Vagina (tissue), 2 donors: ENCODE measurements at places on chromosomes 16 and 17.

- no peak for DNase-seq
Measured at GRCh38 chr17:81093619-81094508, 58.9 kb downstream of the BAIAP2 start.

- no peak for DNase-seq
Measured at GRCh38 chr17:38322156-38322779, 21.5 kb downstream of the GPR179 start.

DNA sequence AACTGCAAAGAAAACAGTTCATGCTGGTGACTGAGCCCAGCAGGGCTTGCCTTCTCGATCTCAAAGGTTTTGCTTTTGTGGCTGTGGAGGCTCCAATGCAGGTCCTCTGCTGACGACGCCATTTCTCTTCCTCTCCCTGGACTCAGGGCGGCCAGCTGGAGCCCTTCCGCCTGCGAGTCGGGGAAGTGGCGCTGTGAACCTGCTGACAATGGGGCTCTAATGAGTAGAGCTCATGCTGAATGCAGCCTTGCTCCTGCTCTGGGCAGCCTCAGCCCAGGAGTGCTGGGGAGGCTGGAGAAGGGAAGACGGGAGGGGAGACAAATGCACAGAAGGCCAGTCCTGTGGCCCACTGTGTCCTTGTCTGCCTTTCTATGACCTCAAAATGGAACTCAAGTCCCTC lies 43.8 kb downstream of the VAC14 start:
- DNase-seq: no peak

- no peak for DNase-seq
Measured at GRCh38 chr17:77884019-77884418, 74.5 kb upstream of the TNRC6C start.

DNA sequence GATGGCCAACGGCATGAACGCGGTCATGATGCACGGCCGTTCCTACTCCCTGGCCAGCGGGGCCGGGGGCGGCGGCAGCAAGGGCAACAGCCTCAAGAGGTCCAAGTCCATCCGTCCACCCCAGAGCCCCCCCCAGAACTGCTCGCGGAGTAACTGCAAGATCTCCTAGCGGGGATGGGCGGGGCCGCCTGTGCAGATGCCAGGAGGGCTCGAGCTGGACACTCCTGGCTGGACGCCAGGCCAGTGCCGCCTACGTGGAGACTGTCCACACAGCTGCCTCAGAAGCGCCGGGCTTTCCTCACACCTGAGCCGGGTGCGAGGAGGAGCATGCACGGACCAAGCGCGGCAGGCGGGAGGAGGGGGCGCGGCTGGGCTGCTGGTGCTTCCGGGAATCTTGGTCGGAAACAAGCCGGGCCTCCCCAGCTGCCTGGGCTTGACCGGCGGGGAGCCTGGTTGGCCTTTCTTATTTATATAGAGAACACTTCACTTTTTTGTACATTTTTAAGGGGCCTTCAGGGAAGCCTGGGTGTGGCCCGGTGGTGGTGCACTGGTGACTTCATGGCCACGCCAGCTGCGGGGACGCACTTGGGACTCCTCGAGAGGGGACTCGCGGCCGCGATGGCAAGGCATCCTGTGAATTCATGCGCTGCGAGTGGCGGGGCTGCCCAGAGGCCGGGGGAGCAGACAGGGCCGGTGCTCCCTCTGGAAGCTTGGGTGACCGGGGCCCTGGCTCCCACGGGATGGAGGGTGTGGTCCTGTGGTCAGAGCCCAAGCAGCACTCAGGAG lies 3.1 kb upstream of the WFIKKN1 start:
- DNase-seq: no peak

- no peak for DNase-seq
Measured at GRCh38 chr16:13999895-14000425, 71.2 kb upstream of the MRTFB start.

- no peak for DNase-seq
Measured at GRCh38 chr17:18267927-18268711, 7.7 kb downstream of the MIEF2 start.

- DNase-seq: no peak
Measured at GRCh38 chr16:49854188-49854795, 1.6 kb downstream of the ZNF423 start.

GRCh38 chr17:7108560-7108925 lies 6.1 kb downstream of the ASGR2 start:
- DNase-seq: no peak

- no peak for DNase-seq
Measured at GRCh38 chr16:67645397-67646121, 615 bp downstream of the CARMIL2 start.

- no peak for DNase-seq
Measured at GRCh38 chr16:5216441-5217080, 119.0 kb upstream of the EEF2KMT start.

DNA sequence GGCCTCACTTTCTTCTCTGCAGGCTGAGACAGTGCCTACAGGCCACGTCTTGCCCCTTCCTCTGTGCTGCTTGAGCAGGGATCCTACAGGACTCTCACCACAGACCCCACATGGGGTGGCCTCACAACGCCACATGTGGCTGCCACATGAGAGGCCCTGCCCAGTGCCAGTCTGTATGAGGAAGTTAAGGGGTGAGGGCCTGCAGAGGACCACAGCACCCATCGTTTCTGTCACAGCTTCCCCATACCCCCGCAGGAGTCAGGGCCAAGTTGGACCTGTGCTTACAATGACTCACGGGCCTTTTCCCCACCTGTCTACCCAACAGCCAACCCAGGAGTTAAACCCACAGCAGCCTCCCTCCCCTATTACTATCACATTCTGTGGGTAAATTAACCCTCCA lies 2.9 kb upstream of the GSDMB start:
- DNase-seq: no peak

DNA sequence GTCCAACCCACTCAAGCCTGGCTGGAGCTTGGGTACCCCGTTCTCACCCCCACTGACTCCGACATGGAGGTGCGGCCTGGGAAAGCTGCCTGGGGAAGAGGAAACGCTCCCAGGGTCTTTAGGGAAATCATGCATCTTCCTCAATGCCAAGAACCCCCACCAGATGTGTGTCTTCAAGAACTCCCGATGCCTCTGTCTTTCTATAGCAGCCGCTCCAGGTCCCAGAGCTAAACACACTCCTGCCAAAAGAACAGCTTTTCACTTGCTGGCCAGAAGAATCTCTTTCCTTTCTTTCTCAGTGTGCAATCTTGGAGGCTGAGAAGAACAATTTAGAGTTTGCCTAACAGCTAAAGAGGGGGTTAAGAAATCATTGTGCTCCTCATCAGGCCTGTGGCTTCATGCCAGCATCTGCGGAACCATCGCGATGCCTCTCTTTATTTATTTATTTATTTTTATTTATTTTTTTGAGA lies 41.1 kb upstream of the MTSS2 start:
- DNase-seq: no peak

- no peak for DNase-seq
Measured at GRCh38 chr16:2990891-2991290, 10.6 kb upstream of the PKMYT1 start.

DNA sequence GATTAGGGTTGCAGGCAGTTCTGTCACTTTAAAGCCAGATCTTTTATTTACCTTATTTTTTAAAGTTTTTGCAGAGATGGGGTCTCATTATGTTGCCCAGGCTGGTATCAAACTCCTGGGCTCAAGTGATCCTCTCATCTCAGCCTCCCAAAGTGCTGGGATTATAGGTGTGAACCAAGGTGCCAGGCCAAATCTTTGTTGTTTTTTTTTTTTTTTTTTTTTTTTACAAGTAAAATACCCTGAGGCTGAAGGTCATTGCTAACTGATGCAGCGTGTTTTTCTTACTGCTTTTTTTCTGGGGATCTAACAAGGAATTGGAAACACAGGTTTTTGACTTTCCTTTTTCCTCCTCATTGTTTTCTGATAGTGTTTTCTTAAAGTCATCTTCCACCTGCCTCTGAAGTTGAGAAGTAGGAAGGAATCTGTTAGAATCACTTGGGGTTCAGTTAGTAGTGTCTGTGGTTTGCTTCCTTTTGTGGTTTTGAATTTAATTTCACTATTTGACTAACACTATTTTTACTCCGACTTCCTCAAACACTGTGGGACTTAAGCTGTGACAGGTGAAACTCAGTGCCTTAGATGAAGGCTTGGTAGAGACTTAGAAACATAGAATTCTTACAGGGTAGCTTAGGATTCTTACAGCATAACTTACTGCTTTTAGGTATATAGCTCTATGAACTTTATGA lies 22.2 kb downstream of the CLTC start:
- no peak for DNase-seq

DNA sequence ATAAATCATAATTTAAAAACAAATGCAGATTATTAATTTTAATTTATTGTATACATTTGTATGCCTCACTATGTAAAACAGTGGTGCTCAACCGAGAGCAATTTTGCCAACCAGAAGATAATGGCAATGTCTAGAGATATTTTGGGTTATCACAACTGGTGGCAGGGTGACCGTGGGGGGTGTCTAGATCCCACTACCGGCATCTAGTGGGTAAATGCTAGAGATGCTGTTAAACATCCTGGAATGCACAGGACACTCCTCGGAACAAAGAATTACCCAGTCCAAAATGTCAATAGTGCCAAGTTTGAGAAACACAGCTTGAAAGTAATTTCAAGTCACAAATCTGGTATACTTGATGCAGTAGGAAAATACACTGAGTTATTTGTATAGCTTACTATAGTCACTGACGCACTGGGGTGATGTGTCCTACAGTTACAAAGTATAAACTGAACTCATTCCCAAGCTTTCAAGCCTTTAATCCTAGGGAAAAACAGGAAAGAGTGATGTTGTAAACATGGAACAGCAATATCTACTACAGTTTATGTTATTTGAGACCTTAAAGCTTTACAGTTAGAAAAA lies 133.5 kb downstream of the BRIP1 start:
- no peak for DNase-seq
